ENCODE measurements at places on chromosomes 3 and 15. TPM values are rescaled to one million over a fixed set of nuclear protein-coding genes. Genes with fewer than 3 reads are reported as not detected.

GRCh38 chr3:190847436-190847835 is 15.1 kb downstream of the GMNC start:
- no peak for DNase-seq

DNA sequence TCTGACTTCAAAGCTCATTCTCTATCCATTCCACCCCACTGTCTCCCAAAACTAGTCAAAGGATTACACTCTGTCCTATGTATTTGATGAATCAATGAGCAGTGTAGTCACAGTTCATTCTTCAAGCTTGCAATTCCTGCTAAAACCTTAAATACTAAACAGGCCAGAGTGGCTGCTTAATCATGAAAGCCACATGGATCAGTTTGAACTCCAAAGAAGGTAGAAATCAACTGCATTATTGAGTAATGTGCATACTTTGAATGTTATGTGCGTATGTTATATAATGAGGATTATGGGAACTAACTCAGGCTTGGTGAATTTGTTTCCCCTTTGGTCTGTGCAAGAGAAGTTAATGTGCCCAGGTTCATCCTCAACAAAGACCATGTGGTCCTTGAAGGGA is 45.4 kb downstream of the PRICKLE2 start:
- DNase-seq, result no peak

- DNase-seq, result no peak
Observed at GRCh38 chr3:129038121-129038855, 22.3 kb upstream of the GP9 start.

GRCh38 chr3:114214542-114215341 is 22.6 kb downstream of the ZNF80 start:
- no peak for DNase-seq

DNA sequence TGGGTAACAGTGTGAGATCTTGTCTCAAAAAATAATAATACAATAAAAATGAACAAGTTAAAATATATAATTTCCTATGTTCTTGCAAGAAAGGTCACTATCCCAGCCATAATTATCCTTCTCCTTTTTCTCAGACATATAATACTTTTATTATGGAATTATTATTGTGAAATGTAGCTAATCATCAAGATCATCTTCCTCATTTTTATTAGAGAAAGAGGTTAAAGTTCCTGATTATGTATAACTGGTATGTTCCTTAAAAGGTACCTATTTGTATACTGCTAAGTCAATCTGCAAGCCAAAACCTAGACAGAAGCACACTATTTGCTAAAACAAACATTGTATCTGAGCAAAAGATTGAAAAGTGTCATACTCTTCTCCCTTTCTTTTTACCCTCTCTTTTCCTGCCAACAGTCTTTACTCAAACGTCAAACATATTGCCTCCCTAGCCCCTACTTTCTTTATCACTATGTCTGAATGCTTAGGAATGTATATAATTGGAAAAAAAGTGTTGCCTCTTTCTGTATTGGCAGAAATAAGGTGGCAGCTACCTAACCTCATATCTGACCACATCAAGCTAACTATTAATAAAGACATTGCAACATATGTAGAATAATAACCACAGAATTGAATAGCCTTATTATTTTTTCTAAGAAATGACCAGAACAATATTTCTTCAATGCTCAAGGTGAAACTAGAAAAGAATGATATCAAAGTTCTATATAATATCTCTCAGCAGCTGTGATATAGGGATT is 18.5 kb downstream of the SEC11A start:
- DNase-seq, result no peak

CPA3 gene
- total RNA-seq, result 1.9 TPM

DNA sequence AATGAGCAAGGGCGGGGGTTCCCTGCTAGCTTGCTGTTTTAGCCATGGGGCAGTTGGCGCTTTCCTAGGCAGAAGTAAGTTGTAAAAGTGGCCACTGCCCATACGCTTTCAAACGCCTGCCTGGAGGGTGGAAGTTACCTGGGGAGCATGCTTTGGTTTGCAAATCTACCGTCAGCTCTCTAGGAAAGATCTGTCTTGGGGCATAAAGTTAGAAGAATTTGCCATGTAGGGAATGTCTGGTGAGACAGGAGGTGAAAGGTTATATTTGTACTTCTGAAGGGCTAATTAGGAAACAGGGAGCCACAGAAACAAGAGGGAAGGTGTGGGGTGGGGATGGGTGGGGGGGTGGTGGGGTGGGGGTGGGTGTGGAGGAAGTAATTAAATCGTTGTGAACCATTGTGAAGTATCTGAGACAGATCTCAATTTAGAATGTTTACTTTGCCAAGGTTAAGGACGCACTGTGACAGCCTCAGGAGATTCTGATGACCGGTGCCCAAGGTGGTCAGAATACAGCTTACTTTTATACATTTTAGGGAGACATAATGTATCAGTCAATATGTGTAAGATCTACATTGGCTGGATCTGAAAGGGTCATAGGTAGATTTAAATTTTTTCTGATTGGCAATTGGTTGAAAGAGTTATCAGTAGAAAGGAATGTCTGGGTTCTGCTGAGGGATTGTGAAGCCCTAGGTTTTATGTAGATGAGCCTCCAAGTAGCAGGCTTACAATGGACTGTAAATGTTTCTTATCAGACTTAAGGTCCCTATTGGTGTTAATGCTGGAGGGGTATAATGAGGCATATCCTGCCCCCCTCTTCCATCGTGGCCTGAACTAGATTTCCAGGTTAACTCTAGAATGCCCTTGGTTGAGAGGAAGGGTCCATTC is 62.0 kb upstream of the GCNT3 start:
- no peak for DNase-seq

MTFMT gene
- 13.9 TPM for total RNA-seq

SI gene
- total RNA-seq, result not detected

DNA sequence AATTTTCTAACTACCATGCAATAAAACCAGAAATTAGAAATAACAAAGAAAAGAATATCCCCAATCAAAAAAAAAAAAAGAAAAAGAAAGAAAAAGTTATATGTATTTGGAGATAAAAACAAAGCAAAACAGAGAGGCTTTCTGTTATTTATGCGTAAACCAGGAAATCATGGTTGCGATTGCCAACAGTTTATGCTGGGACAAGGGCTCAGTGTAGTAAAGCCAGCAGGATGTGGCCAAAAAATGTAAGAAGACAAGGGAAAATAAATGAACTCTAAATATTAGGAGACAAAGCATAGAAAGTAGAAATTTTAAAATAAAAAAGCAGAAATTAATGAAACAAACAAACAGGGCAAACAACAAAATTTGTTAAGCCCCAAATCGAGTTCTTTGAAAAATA is 27.2 kb upstream of the GOLGA8J start:
- DNase-seq, result no peak

- DNase-seq, result no peak
Observed at GRCh38 chr3:15844889-15845288, 47.1 kb upstream of the ANKRD28 start.

DNA sequence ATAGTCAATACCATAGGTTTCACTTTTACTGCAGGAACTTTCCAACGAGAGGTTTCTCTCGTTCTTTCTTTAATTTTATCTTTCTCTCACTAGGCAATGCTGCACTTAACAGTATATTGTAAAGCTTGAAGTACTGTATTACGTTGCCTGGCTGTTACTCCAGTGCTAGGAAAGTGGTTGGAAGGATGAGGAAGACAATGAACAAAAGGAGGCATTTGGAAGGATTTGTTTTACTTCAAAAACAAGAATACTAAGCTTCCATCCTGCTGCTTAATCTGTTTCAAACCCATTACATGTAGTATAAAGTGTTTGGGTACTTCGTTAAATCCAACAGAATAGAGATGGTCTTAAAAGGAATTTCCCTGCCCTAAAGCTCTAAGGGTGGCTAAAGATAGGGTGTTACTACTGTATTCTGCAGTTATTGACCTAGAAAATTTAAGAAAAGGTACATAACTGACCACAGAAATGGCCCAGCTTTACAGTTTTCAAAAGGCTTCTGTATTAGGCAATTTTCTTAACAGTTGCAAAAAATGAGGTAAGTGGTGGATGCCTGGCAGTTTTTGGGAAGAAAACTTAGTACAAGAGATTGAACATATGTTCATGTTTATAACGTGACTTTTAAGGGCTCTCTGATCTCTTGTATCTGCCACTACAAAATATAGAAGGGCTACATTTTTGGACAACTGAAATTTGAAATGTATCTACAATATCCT is 785 bp upstream of the IFT57 start:
- no peak for DNase-seq

DNA sequence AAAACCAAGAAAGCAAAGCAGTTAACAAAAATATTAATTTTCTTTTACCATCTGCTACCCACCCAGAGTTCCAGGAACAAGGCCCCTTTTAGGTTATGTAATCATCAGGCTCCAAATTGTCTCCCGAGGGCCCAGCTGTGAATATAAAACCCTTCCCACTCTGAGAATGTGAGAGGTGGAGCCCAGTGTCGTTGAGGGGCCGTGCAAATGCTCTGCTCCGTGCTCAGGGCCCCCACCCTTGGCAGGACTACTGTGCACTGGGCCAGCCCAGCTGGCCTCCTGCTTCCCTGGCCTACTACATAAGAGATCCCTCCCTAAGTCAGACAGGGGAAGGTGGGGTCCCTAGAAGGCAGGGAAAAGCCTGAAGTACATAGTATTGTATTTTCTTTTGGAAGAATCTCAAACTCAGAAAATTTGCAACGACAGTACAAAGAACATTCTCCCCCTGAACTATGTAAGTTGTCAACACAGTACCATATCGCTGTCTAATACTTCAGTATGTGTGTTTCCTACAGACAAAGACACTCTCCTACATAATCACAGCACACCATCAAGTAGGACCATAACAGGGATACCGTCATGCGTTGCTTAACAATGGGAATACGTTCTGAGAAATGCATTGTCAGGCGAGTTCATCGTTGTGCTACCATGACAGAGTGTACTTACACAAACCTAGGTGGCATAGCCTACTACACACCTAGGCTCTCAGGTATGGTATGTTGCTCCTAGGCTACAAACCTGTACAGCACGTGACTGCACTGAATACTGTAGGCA is 4.4 kb upstream of the CLEC3B start:
- DNase-seq, result peak; percentile 75

DNA sequence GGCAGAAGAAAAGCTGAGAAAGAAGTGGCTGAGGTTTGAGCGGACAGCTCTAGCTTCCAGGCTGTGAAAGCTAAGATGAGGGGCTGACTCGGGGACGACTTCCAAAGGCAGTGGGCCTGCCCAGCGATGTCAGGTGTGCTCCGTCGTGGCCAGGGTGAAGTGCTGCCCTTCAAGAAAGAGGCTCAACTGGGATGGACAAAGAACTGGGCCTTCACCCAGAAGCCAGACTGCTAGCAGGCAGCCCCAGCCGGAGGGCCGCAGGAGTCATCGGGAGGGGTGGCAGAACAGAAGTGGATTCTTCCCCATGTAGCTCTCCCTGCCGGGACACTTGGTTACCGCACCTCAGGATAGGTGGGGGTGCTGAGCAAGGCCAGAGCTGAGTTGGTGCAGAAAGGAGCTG is 13.1 kb upstream of the SEC13 start:
- DNase-seq, result no peak

CD96 gene
- total RNA-seq, result 2.9 TPM

- no peak for DNase-seq
Observed at GRCh38 chr3:128247666-128248409, 94.6 kb downstream of the EEFSEC start.

MOBP gene
- not detected for total RNA-seq

DNA sequence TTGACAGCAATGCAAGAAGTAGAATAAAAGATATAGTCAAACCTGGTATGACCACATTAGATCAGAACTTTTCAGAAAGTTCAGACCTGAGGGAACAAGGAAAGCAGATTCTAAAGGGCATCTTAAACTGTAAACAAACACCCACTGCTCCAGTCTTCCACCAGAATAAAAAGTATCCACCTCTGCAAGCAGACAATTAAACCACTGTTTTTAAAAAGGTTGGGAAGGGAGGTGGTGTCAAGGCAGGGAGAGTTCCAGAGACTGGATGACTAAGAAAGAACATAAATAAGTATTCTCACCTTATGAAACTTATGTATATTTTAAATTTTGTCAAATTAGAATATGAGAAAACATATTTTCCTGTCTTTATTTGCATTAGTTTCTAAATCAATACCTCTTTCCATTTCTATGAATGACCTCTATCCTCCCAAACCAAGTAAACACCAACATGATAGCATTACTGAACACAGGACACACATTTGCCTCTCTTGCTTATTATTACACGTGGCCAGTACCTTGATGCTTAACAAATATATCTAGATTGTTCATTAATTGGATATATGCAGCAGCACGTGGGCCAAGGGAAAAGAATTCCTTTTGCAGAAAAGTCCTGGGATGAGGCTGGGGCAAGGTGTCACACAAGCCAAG is 31.6 kb downstream of the PIK3CB start:
- no peak for DNase-seq

DNA sequence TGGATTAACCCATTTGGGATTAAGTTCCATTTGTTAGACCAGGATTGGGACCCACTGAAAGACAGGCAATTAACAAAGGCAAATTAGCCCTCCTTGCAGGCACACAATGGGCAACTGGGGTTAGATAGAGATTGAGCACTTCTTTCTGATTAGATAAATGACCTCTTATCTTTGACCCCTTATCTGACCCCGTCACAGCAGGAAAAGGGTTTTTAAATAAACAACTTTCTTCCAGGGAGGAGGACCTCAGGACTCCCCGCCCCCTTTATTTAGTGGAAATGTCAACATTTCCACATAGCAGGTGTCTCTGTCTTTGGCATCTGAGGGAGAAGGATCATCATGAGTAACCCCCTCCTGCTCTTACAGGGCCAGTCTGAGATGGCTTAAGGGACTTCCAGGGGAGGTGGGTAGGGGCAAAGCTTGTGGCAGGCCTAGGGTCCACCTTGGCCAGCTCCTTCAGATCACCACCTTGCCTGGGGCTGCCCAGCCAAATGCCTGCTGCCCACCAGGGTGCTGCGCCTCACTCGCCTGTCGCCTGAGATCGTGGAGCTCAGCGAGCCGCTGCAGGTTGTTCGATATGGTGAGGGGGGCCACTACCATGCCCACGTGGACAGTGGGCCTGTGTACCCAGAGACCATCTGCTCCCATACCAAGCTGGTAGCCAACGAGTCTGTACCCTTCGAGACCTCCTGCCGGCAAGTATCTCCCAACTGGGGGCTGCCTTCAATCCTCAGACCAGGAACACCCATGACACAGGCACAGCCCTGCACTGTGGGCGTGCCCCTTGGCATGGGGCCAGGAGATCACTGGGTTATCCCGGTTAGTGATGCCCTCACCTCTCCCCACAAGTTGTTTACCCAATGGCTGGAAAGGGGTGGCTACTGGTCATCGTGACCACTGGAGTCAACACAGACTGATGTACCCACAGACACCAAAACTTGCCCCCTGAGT is 2.6 kb upstream of the WDR6 start:
- no peak for DNase-seq

TMEM266 gene
- 0.12 TPM for total RNA-seq

- no peak for DNase-seq
Observed at GRCh38 chr3:159123877-159124276, 322.0 kb downstream of the MFSD1 start.

DNA sequence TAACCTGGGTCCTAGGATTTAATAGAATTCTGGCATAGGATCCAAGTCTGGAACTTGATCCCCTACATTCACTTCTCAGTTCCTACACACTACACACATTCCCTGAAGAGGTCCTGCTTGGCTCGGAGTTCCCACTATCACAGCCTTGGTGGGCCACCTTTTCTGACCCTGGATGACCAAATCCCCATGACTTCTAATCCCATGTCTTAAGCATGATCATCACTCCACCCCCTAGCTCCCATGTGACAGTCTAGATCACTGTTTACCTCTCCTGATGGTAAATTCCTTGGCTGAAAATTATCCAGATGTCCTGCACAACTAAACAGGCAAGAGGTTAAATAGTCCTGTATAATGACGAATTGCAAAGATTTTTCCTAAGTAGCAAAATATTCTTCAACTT is 40.3 kb downstream of the DUT start:
- DNase-seq, result no peak

- no peak for DNase-seq
Observed at GRCh38 chr3:31522152-31522551, 10.6 kb upstream of the STT3B start.

KBTBD8 gene
- total RNA-seq, result 6.3 TPM

KCNMB3 gene
- total RNA-seq, result 2.1 TPM

CCR4 gene
- total RNA-seq, result 0.16 TPM

Data from left cardiac atrium (tissue), 4 donors.